ENCODE measurements at places on chromosomes 4 and X.
A peak's percentile ranks its signal among the peaks of the same experiment; 100 is the strongest.

DNA sequence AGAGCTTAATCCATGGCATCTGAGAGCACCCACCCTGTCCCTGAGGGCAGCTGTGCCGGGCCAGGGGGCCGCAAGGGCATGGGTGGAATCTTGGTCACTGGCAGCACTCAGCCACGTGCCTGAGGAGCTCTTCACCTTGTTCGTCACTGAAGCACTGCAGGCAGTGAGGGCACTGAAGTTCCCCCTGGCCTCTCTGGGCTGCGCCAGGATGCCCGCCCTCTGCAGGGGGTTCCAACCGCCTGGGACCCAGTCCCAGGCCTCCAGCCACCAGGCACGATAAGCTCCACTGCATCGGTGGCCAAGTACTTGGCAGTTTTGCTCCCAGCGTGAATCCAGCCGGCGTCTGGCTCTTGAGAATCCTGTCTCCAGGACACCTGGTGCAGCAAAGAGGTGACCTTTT lies 96.4 kb upstream of the MED14 start:
- DNase-seq, result no peak

DNA sequence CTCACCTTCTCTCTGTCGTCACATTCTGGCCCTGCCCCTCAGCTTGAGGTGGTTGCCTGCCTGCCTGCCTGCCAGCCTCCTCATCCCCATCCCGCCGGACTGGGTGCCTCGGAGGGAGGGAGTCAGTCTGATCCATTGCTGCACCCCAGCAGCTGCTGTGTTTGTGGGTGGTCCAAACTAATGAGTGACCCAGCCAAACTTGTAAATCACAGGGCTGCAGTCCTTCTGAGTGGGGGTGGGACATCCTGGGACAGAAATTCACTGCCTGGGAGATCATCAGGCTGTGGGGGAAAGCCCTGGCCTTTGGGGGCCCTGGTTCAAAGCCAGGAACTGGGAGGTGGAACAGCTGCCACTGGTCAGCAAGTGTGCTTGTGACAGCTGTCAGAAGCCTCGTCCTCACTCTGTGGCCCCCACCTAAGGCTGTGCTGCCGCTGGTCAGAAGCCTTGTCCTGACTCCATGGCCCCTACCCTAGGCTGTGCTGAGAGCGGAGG lies 5.6 kb downstream of the GPR78 start:
- DNase-seq, result no peak

DNA sequence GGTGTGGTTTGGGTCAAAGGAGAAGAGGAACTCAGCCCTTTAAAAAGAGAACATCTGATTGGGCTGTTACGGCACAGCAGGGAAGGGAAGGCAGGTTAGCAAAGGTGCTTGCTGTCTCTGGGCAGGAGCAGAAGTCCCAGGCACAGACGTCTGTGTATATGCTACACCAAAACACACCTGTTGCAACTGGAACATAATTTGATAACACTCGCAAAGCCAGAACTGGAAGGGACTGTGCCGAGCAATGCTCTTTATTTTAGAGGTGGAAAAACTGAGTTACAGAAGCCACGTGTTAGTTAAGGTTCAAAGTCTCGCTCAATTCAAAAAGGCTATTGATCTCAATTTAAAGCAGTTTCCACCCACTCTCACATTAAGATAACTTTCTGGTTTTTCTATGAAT lies 2.2 kb upstream of the FAM114A1 start:
- DNase-seq, result no peak

DNA sequence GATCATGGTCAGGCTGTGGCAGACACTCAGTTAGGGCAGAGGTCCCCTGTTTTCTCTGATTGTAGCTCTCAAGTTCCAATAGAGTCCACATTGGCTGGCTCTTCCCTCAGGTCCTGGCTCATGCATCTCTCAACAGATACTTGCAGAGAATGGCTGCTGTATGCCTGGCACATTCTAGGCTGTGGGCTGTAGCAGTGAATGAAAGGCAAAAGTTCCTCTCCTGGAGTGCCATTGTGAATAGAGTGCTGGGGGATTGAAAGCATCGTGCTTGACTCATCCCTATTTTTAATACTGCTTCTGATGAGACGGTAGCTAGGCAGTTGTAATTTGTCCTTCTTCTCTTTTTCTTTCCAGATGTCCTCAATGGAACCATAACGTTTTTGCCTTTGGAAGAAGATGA lies 5.5 kb downstream of the TRMT44 start:
- no peak for DNase-seq

DNA sequence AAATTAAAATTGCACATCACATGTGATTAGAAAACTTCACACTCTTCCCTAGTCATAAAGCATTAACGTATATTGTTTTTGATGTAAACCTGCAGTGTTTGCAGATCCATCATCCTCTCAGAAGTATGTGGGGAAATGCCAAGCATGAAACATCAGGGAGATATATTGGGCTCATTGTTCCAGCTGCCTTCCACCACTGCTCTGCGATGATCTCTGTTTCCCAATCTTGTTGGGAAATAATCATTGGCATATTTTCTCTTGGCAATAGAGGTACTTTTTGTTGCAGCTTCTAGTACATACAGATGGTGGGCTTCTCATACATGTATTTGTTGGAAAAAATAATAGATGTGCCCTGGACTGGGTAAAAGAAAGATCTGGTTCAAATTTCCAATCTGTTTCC lies 466.3 kb upstream of the HS3ST1 start:
- no peak for DNase-seq

- DNase-seq, result peak; percentile 88
These were observed 56.2 kb upstream of the TADA2B start for GRCh38 chr4:6986781-6987587.

DNA sequence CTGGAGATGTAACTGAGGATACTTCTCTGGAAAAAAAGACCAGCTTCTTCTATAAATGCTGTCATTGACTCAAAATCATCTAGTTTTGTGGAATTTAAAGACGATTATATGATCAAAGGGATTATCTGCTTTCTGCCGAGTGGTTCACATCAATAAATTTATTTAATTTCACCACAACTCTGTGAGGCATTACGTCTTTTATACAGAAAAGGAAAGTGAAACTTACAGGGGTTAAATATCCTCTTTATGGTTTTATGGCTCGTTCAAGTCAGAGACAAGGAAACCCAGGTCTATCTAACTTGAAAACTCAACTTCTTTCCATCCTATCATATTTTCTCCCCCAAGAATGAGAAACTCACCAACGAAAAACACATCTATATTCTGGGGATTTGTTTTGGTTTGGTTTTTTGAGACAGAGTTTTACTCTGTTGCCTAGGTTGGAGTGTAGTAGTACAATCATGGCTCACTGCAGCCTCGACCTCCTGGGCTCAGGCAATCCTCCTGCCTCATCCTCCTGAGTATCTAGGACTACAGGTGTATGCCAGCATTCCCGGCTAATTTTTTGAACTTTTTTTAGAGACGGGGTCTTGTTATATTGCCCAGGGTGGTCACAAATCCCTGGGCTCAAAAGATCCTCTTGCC lies 377.9 kb upstream of the EMCN start:
- no peak for DNase-seq

DNA sequence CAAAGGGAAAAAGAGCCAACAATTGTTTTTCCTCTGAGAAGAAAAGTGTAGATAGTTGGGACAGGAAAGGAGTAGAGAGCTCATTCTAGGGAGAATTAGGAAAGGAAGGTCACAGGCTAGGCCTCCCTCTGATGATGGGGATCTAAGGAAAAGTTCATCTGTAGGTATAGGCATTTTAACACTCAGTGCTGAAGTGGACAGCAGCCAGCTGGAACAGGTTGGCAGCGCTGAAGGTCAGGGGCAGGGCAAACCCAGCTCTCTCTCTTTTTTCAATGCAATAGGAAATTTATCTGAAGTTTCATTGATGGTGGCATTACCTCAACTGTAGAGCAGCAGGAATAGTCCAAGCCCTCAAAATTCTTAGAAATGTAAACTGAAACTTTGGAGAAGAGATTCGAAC lies 98.5 kb upstream of the ETNPPL start:
- DNase-seq, result no peak
